Testis (tissue), 5 donors: ENCODE measurements at places on chromosomes 3 and 15.

- DNase-seq: no peak
Measured at GRCh38 chr3:122104515-122105194, 49.5 kb downstream of the CD86 start.

DNA sequence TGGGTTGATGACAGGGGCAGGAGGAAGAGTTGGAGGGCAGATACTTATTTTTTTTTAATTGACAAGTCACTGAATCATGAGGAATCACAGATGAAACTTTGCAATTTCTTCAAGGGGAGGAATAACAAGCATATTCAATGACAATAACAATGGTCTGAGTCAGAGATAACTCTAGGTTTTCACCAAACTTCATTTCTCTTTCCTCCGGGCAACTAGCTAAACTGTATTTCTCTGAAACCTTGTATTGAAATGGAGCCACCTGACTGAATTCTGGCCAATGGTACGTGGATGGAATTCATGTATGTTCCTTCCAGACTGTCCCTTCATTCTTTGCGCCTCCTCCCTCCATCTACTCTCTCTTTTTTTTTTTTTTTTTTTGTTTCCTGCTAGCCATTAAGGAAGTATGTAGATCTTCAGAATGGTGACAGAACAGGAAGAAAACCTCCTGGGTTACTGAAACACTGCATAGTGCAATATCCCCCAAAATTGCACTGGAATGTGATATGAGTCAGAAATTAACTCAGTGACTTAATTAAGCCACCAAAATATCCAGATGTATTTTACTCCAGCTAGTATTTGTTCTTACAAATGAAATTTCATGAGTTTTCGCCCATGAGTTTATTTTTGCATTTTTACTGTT lies 495.4 kb downstream of the OTOL1 start:
- DNase-seq: no peak

- DNase-seq: no peak
Measured at GRCh38 chr15:74960995-74961588, 4.5 kb upstream of the RPP25 start.

- DNase-seq: no peak
Measured at GRCh38 chr3:182606905-182607504, 186.3 kb upstream of the ATP11B start.

- DNase-seq: no peak
Measured at GRCh38 chr3:14794435-14794834, 24.3 kb upstream of the FGD5 start.

DNA sequence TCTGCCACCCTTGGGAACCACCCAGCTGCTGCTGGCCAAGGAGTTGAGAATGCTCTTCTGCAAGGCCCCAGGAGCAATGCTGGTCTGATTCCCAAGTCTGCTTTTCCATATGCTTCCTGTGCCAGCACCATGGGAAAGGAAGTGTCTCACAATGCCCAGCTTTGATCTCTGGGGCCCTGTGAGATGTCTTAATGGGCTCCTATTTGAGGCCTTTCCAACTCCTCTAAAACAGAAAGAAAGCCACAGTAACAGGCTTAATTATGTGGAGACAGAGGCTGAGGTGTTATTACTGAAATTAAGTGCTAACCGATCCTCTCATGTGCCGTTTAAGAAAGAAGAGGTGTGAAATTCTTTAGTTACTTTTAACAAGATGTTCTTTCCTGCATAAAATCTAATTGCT lies 4.5 kb downstream of the EOGT start:
- no peak for DNase-seq

DNA sequence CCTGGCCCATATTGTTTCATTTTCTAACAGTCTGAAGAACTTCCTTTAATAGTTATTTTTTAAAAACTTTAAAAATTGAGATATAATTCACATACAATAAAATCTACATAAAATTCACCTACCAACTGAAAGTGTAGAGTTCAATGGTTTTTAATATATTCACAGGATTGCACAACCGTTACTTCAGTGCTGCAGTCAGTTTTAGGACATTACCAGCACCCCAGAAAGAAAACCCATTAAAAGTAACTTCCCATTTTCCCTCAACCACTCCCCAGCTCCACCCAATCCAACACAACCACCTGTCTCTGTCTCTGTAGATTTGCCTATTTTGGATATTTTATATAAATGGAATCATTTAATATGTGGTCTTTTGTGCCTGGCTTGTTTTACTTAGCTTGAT lies 29.6 kb downstream of the MGA start:
- no peak for DNase-seq

DNA sequence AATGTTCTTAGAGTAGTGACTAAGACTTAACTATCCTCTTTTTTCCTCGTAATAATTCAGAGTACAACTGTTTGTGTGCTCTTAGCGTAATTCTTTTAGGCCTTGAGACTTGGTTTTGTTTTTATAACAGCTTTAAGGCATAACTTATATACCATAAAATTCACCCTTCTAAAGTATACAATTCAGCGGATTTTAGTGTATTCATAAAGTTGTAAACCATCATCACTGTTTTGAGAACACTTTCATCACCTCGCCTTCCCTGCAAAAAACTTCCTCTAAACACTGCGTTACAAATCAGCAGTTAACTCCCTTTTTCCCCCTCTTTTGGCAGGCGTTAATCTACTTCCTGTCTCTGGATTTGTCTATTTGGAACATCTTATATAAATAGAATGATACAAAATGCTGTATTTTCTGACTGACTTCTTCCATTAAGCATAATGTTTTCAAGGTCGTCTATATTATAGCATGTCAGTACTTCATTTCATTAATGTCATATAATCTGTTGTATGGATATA lies 18.7 kb downstream of the DNAJC13 start:
- no peak for DNase-seq

DNA sequence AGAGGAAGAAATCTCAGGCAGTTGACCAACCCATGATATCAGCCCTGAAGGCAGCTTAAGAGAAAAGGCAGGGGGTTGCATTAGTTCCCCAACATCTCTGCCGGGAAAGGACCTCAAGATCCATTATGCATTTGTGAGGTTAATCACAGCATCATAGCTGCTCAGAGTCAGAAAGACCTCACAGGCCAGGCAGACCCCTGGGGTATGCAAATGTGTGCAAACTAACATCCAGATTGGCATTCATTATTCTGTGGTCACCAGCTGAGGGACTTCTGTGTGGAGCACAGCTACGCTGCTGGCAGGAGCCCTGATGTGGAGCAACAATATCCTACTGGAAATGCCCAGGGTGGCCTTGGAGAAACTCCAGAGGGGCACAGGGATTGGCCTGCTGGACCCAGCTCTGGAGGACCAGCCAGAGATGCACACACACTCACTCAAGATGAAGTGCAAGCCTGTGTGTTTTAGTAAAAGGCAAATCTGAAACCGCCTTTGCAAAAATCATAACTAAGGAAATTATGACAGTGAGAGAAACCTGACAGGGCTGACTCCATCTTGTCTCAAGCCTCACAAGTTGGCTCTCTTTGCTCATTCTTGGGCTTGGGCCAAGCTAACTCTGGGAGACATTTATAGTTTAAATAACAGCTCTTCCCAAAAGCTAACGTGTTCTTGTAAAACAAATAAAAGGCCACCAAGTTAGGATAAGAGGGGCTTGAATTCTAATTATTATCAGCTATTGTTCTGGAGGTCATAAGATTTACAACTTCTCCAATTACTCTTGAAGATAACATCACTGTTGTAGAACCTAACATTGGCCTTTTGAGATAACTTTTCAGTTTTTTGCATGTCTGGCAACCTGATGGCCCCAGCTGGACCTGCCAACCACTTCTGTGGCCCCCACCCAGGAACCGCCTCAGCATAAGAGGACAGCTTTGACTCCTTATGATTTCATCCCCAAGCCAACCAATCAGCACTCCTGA lies 257.1 kb downstream of the UACA start:
- no peak for DNase-seq

- DNase-seq: no peak
Measured at GRCh38 chr3:69197922-69198530, 75.6 kb upstream of the LMOD3 start.

- no peak for DNase-seq
Measured at GRCh38 chr15:44450172-44450571, 22.7 kb downstream of the CTDSPL2 start.

DNA sequence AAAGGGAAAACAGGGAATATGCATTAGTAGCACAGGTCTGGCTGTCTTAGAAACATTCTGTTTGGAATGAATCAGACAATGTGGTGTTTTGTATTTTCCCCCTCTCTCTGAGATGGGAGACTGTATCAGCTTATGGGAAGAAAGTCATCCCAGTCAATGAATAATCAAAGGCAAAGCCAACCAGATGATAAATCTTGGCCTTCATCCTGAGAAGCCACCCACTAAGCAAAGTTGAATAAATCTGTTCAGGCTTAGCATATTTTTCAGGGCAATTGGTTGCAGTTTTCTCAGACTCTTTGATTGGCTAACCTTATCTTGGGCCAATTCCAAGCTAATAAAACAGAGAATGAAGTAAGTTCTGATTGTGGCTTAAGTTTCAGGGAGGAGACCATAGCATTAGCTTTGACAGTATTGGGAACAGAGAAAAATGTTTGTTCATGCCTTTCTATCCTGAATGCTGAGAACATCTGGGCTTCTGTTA lies 63.6 kb upstream of the ARL8B start:
- no peak for DNase-seq

GRCh38 chr3:40511031-40511718 lies 5.3 kb downstream of the ZNF620 start:
- DNase-seq: no peak

DNA sequence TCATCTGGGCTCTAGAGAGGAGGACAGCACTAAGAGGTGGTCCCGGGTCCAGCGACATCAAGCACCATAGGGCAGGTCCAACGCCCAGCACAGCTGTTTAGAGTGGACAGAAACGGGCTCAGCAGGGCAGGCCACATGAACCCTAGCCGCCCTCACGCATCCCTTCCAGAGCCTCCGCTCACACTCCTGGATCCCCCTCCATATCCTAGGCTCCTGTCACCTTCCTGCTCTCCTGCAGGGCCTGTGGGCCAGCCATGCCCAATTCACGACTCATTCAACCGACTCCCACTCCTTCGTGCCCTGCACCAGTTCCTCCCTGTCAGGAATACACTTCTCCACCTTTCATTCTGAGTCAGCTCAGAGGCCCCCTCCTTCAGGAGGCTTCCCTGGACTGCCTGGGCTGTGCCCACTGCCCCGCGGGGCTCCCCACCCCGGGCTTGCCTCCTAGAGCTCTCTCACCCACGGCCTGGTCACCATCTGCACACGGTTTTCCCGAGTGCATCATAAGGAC lies 90.2 kb downstream of the LINGO1 start:
- DNase-seq: no peak

- peak; percentile 98 for DNase-seq
Measured at GRCh38 chr3:188052169-188053035, 101.6 kb upstream of the LPP start.

DNA sequence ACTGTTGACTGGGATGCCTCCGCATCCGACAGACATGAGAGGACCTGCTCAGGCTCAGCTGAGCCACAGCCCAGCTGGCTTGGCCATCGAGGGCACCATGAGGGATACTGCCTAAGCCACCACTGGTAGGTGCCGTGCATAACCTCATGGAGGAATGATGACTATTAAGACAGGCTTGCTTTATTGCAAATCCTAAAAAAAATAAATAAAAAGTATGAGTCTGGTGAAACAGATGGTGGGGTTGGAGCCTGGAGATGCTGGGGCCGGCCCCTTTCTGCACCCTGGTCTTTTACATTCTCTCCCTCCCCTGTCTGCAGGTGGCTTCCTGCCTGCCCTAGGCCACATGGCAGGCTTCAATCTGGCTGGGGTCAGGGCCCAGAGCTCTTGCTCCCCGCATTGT lies 24.0 kb upstream of the RAD18 start:
- DNase-seq: no peak

GRCh38 chr3:10602271-10602670 lies 96.9 kb upstream of the ATP2B2 start:
- no peak for DNase-seq

GRCh38 chr15:94206463-94207167 lies 24.7 kb upstream of the MCTP2 start:
- no peak for DNase-seq

GRCh38 chr3:89280301-89280700 lies 172.9 kb downstream of the EPHA3 start:
- no peak for DNase-seq

DNA sequence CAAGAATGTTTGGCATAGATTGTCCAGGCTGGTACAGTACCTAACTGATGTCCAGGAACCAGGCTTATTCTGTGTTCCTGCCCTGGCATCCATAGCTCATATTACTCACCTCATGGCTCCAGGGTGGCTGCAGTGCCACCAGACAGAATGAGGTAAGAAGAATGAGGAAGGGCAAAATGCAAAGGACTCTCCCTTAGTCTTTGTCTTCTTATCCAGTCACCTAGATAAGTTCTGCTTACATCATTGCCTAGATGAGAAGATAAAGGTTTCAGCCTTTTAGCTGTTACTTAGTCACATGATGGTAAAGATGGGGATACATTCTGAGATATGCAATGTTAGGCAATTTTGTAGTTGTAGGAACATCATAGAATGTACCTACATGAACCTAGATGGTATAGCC lies 45.8 kb downstream of the CHP1 start:
- DNase-seq: no peak

DNA sequence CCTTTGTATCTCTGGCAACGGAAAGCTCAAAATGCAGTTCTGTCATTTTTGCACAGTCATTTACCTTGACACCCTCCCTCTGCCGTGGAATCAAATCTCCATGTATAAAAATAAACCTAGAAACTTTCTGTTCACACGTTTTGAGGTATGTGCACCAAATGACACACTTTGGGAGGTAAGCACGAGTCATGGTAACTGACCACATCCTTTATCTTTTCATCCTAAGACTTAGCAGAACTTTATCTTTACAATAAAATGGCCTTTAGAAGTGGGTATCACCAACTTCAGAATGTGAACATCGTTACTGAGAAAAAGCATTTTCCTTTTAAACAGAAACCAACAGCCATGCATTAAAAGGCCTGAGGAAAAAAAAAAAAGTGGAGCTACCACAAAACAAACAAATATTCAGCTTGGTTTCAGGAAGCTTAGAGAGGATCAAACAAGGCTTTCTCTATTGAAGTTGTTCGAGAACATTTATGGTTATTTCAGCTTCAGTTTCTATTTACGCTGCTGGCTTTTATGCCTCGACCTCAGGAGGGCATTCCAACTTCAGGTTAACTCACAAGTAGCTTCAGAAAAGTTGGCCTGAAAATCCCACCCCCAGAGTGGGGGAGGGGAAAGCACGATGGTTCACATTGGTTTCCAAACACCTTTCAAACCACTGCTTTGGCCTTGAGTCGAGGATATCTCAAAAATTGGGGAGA lies 171.1 kb upstream of the ICE2 start:
- DNase-seq: no peak

GRCh38 chr15:85580879-85581278 lies 200.5 kb downstream of the AKAP13 start:
- no peak for DNase-seq

- DNase-seq: no peak
Measured at GRCh38 chr3:160114355-160114995, 110.7 kb upstream of the C3orf80 start.

GRCh38 chr15:55151631-55152030 lies 45.1 kb downstream of the RSL24D1 start:
- DNase-seq: no peak

GRCh38 chr3:73061416-73061815 lies at the start of gene EBLN2:
EBLN2 (plus strand) TSS chr3:73061659; CDS start chr3:73062082, 423 bp downstream.
- DNase-seq: no peak

DNA sequence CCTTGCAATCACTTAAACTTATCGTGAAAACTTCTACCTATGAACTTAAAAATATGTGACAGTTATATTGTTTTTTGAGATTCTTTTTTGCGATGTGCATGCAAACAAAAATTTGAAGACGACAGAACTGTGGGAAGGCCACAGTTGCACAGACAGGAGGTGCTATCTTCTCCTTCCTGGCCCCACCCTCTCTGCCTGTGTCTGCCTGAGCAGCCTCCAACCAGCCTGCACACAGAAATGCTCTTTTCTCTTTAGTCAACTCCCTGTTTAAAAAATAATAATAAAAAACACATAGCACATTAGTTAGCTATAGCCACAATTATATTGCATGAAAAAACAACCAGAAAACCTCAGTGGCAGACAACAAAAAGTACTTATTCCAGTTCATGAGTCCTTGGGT lies 212.2 kb downstream of the ZNF621 start:
- DNase-seq: no peak
